Prostate gland (tissue), 2 donors: ENCODE measurements at places on chromosomes 11 and 22. TPM values are rescaled to one million over a fixed set of nuclear protein-coding genes. Genes with fewer than 3 reads are reported as not detected.

DNA sequence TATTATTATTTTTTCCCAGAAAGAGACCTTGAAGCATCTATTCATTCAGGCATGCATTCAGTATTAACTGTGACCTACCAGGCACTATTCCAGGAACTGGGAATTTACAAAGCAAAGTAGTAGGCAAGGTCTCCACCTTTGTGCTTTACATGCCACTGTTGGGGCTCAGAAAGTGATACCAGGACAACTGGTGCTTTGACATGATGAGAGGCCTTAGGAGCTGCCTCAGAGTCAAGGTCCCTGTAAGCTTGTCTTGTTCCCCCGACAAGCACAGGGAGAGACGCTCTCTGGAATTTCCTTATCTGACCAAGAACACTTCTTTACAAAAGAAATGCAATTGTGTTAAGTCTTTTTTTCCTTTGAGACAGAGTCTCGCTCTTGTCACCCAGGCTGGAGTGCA lies 2.3 kb upstream of the HMOX1 start:
- H3K4me3 ChIP-seq = no peak overlapping the region
- no peaks in the 10 kb centered on the region for H3K36me3 ChIP-seq
- no peaks in the 10 kb centered on the region for H3K4me1 ChIP-seq
- H3K27me3 ChIP-seq = no peaks in the 10 kb centered on the region

DNA sequence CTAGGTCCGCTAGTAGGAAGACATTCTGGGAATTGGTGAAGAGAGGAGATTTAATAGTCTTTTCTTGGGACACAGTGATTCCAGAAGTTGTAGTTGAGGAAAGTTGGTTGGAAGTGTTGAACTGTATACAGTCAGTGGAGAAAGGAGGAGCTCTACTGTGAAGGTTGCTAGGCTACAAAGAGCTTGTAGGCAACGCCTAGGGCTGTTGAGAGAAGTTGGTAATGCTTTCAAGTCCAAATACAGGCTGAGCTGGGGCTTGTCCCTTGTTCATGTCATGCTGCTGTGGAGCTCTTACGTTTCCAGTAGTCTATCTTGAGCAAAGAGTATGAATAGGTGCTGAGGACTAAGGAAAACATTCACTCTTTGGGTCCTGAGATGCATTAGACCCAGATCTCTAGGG lies 1.1 kb downstream of the TBCEL start:
- H3K4me1 ChIP-seq = no peaks in the 10 kb centered on the region
- H3K4me3 ChIP-seq = no peak overlapping the region
- DNase-seq = no peak
- no peaks in the 10 kb centered on the region for H3K27me3 ChIP-seq
- no peaks in the 10 kb centered on the region for H3K36me3 ChIP-seq

DNA sequence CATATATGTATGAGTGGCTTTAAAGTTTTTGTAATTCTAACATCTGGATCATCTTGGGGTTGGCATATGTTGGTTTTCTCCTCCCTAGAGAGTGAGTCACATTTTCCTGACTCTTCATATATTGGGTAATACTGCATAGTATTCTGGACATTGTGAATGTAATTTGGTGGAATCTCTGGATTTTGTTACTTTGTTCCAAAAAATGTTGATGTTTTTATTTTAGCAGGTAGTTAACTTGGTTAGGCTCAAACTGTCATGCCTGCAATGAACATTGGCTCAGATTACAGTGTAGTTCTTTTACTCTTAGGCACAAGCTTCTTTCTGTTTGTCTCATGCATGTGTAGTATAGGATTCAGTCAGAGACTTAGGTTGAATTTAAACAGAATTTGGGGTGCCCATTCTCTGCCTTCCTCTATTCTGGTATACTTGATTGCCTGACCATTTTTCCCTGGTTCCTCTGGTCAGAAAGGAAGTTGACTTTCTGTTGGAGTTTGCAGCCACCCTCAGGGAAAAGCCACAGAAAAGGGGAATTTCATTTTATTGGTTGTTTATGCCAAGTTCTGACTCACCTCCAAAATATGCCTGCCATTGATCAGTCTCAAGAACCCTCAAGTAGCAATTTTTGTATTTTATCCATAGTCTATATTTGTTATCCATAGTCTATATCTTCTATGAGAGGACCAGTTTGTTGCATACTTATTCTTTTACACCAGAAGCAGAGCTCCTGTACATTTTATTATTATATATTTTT lies 151.7 kb downstream of the UVRAG start:
- H3K27ac ChIP-seq = no peak overlapping the region
- H3K4me1 ChIP-seq = no peaks in the 10 kb centered on the region
- no peak for DNase-seq
- no peaks in the 10 kb centered on the region for H3K36me3 ChIP-seq
- H3K27me3 ChIP-seq = no peaks in the 10 kb centered on the region

DNA sequence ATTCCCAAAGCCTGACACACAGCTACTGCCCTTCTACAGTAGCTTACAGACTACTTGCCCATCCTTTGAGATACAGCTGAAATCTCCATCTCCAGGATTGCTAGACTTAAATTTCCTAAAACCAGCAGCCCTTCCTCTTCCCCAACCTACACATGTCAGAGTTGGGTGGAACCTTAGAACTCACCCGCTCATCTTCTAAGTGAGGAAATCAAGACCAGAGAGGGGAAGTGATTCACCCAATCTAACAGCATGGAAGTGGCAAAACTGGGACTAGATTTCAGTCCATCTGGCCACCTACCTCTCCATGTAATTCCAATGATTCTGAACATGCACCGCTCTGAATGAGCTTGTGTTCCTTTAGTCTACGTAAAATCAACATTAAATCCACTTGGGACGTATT lies 1.0 kb upstream of the TMEM86A start:
- no peaks in the 10 kb centered on the region for H3K27me3 ChIP-seq
- H3K4me3 ChIP-seq = no peak overlapping the region
- H3K27ac ChIP-seq = no peak overlapping the region
- H3K36me3 ChIP-seq = no peaks in the 10 kb centered on the region

DNA sequence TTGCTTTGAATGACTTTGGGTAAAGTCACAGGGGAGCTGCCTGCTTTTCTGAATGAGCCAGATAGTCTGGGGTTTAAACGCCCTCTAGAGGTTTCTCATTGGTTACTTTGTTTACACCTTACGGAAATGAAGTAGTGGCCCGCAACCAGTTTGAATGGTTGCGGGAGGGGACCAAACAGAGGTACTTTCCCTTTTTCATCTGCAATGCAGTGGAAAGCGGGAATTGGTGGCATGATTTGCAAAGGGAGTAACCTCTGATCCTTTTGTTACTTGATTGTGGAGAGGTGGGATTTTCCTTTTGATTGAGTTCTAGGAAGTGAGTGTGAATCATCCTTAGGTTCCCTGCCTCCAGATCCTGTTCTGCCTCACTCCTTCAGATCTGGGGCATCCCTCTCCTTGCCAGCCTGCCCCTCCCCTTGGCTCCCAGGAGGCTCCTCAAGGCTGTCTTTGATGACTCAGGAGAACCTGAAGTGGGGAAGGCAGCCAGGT lies 15.9 kb upstream of the GLYATL1 start:
- peak; percentile 22 for DNase-seq
- H3K27ac ChIP-seq = no peak overlapping the region
- H3K4me3 ChIP-seq = no peak overlapping the region
- H3K4me1 ChIP-seq = peaks cover 12% of the 10 kb centered on the region
- H3K27me3 ChIP-seq = no peaks in the 10 kb centered on the region

GRCh38 chr11:79352349-79352703 lies 88.5 kb downstream of the TENM4 start:
- no peaks in the 10 kb centered on the region for H3K4me1 ChIP-seq
- H3K27me3 ChIP-seq = no peaks in the 10 kb centered on the region
- H3K27ac ChIP-seq = no peak overlapping the region
- H3K36me3 ChIP-seq = no peaks in the 10 kb centered on the region
- H3K4me3 ChIP-seq = no peak overlapping the region

Gene APOBEC3F
- total RNA-seq = 28.3 TPM

Gene NCAPH2
- 43.7 TPM for total RNA-seq

Gene TENM4
- total RNA-seq = 2.6 TPM

Gene ELP4
- total RNA-seq = 23.0 TPM

Gene IGHMBP2
- 34.0 TPM for total RNA-seq

Gene MMP1
- total RNA-seq = 1.2 TPM

Gene RPLP2
- 431 TPM for total RNA-seq
